ENCODE measurements at places on chromosomes 5 and 9. TPM values are rescaled to one million over a fixed set of nuclear protein-coding genes. Genes with fewer than 3 reads are reported as not detected.

EGFL7 gene
- total RNA-seq, result 52.5 TPM

SH3TC2 gene
- total RNA-seq, result 3.7 TPM

DNA sequence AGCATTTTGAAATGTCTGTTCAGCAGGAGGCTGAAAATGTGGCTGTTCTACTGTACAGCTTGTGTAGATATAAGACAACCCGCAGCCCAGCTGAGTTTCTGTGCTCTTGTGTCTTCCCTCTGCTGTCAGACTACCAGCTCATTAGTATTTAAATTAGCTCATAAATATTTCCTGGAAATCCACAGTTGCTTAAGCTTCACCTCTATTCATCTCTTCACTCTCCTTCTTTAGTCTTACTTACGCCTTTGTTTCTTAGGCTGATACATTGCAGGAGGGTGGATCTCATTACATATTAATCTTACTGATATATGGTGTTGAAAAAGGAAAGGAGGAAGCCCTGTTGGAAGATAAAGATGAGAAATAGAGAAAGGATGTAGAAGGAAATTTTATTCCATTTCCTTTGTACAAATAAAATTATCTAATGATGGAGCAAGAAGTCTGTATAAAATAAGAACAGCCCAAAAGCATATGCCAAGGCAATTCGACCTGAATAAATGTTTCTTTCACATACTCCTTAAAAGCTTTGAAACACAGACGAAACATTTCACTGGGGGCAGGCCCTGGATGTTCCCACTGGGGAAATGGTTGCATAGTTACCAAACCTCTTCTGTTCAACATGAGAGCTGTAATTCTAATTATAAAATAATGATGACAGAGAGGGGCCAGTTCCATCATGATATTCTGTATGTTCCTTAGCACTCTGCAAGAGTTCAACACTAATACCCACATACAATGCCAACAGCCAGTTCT is 111.8 kb upstream of the APC start:
- no peak for DNase-seq

- no peak for DNase-seq
Measured at GRCh38 chr5:168375214-168375613, 83.8 kb downstream of the WWC1 start.

DNA sequence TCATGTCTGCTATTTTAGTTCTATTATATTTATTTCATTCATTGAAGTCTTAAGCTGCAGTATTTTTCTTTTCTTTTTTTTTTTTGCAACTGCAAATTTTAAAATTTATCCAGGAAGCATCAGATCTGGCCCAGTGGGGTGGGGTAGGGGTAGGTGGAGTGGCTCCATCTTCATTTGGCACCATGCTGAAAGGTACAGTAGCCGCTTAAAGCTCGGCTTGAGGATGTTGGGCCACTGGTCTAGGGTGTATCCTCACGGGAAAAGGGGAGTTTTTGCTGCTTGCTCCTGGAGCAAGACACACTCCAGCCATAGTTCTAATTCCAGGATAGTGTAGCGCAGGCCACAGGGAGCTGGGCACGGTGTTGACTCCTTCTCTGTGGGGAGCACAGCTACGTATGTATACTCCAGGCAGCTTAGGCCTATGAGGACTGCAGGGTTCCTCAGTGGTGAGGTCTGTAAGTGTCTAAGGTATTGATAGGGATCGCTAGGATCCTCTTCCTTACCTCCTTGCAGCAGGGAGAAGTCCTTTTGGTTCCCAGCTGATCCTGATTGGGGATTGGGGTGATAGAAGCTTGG is 22.7 kb downstream of the RCL1 start:
- no peak for DNase-seq

DNA sequence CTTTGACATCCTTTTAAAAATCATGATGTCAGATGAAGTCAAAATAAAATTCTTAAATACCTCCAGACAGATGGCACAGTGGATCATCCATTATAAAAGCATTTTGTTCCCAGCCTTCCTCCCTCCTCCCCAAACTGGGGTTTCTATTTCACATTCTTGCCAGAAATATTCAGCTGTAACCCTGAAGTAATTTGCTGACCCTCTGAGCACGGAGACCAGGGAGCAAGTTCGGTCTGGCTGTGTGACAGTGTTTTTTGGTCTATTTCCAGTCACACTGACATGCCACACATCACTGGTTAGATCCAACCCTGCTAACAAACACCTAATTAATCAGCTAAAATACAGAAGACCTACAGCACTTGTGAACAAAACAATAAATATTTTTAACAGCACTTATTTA is 126.2 kb upstream of the DMRT1 start:
- no peak for DNase-seq

DNA sequence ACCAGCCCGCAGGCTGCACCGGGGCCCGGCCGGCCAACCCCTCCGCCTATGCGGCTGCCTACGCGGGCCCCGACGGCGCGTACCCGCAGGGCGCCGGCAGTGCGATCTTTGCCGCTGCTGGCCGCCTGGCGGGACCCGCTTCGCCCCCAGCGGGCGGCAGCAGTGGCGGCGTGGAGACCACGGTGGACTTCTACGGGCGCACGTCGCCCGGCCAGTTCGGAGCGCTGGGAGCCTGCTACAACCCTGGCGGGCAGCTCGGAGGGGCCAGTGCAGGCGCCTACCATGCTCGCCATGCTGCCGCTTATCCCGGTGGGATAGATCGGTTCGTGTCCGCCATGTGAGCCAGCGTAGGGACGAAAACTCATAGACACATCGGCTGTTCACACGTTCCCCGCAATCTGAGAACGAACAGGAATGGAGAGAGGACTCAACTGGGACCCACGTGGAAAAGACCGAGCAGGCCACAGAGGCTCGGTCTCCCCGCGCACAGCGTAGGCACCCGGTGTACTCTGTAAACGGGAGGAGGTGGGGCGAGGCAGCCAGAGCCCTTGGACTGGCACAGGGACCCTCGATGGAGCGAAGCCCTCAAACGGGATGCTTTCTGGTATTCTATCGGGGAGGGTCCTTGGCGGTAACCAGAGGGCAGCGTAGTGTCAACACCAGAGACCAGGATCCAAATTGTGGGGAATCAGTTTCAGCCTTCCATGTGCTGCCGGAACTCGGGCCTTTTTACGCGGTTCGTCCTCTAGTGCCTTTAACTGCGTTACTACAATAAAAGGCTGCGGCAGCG is 1.9 kb downstream of the FOXE1 start:
- no peak for DNase-seq

DNA sequence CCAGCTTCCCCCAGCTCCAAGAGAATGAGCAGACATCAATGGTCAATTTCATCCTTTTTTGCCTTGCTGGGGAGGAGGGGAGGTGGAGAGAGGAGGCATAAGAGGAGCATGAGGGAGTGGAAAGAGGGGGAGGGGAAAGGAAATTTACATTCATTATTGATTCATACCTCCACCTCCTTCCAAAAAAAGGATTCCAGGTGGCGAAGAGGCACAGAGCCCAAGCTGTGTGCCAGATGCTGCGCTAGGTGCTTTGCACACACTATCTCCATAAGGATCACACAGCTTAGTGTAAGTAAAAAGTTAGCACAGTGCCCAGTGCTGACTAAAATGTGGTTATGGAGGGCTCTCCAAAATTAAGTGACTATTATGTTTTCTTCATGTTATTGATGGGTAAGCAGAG is 11.0 kb downstream of the ASTN2 start:
- DNase-seq, result no peak

- DNase-seq, result no peak
Measured at GRCh38 chr5:172172912-172173563, 15.0 kb downstream of the STK10 start.

GRCh38 chr5:162248107-162248713 is 180.6 kb downstream of the GABRG2 start:
- DNase-seq, result no peak

DNA sequence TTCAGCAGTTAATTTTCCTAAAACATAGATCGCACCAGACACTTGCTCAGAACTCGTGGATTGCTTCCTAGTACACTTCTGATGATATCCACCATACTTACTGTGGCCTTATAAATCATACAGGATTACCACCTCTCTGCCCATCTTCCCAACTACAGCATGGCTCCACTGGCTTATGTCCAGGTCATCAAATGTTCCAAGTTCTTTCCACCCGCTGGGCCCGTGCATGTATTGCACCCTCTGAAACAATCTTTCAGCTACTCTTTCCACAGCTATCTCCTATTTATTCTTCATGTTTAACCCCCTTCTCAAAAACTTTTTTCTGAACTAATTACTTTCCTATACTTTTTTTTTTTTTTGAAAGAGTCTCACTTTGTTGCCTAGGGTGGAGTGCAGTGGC is 18.5 kb downstream of the FBXW2 start:
- no peak for DNase-seq

DNA sequence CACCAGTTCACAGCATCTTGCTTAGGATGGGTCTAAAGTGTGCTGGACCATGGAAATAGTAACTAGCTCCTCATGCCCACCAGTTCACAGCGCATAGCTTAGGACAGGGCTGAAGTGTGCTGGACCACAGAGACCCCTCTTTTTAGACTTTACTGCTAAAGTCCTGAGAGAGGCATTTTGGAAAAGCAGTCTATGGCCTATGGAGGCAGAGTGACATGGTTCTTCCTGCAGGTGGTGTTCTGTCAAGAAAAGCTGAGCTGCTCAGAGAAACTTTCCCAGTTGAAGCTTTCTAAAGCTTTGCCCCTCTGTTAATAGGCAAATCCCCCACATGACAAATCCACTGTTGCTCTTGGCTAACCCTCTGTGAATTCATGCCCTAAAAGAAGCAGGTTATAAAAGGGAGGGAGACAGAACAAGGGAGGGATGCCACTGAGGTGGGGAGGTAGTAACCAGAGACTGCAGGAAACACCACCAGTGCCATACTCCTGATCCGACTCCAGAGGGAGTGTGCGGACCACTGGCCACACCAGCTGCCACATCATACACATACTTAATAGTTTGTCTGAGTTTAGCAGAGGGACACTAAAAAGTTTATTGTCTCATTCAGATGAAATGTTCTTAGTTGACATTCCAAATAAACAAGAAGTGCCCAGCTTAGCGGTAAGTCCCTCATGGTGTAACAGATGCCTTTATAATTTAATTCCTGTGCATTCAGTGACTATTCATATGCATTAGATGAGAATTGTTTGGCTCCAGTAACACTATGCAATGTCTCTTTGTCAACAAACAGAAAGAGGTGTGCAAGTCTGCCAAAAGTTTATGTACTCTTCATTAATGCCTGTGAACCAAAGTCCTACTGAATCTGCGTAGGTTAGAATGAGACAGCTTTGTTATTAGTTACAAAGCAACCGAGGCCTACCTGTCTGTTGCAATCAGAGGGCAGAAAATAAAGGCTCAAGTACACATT is 236.2 kb upstream of the NFIL3 start:
- no peak for DNase-seq

GRCh38 chr5:103254921-103255320 is 3.6 kb upstream of the MACIR start:
- DNase-seq, result no peak

- DNase-seq, result no peak
Measured at GRCh38 chr9:118533850-118534249, 829.6 kb downstream of the TLR4 start.

- DNase-seq, result peak; percentile 20
Measured at GRCh38 chr9:132670457-132671391, at the start of gene GTF3C4. Gene GTF3C4 (plus strand): TSS chr9:132670464. CDS start chr9:132670599, 135 bp downstream.

Measured in lower leg skin (tissue), 4 donors.